ENCODE measurements at places on chromosomes 3 and 15.

DNA sequence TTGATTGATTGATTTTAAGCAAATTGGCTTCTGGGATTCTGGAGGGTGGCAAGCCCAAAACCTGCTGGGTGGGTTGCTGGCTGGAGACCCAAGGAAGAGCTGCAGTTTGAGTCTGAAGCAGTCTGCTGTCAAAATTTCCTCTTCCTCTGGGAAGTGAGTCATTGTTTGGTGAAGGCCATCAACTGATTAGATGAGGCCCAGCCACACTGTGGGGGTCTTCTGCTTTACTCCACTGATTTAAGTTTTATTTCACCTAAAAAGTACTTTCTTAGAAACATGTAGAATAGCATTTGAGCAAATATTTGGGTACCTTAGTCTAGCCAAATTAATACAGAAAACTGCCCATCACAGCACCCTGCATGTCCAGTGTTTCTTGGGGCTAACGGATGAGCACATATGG is 33.8 kb downstream of the FAH start:
- DNase-seq: no peak

DNA sequence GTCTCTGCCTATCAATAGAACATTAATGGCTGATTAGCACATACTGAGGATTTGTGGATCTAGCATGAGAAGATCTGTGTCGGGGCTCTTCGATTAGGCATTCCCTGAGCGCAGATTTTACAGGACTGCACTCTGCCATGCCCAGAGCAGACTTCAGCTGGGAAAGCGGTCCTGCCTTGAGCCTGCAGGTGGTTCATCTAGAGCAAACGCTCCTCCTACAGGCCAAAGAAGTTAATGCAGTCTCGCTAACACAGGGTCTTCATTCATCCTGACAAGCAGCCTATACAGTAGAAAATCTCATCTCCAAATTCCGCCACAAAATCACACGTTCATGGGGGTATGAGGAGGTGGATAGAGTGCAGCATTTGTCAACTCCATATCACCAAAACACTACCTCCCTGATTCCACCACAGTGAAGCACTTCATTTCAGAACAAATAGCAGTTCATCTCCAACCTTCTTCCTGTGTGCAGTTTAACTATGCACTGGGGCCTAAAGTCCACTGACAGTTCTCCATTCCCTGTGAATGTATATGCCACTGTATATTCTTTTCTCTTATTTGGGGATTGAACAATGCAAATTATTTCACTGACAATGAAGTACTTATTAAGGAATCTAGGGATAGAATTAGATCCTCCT is 405.8 kb downstream of the IGSF11 start:
- DNase-seq: peak; percentile 86

GRCh38 chr3:108088697-108089096 is 2.1 kb downstream of the CD47 start:
- no peak for DNase-seq

DNA sequence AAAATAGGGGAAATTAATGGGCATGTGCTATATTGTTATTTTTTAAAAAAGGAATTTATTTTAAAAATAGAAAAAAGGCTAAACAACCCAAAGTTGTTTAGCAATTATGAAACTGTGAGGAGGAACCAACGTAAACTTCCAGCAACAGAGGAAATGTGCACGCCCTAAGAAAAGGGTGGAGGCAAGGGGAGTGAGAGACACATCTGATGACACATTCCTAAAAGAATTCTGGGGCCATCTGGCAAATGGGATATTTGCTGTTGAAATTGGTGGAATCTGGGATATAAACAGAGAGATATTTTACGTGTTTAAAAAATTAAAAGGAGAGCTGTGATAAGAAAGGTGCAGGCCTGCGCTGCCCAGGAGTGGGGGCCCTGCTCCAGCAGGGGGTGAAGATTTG is 50.8 kb upstream of the MUC13 start:
- peak; percentile 44 for DNase-seq

- DNase-seq: no peak
These were observed 137.3 kb downstream of the WNT5A start for GRCh38 chr3:55349851-55350250.

DNA sequence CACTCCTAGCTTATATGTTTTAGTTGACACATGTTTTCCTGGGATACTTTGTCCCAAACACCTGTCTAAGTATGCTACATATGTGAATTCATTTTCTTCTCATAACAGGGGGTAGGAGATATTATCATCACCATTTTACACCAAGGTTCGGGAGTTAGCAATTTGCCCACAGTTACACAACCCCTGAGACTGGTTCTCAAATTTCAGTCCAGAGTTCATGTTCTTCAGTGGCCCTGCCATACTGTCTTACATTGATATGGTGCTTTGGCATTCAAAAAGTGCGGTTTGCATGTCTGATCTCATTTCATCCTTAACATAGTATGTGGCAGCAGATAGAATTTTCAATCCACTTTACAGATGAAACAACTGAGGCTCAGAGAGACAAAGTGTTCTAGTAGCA is 38.4 kb downstream of the ROBO2 start:
- no peak for DNase-seq

- peak; percentile 40 for DNase-seq
These were observed 353.3 kb downstream of the LPP start for GRCh38 chr3:188507244-188507720.

GRCh38 chr3:28124882-28125281 is 116.5 kb upstream of the CMC1 start:
- DNase-seq: no peak

- no peak for DNase-seq
These were observed 21.0 kb downstream of the TKT start for GRCh38 chr3:53234841-53235232.

- DNase-seq: no peak
These were observed 483.1 kb downstream of the NAALADL2 start for GRCh38 chr3:175342196-175342595.

- no peak for DNase-seq
These were observed 13.5 kb downstream of the PAK2 start for GRCh38 chr3:196753201-196753600.

- DNase-seq: no peak
These were observed 64.8 kb upstream of the CSTA start for GRCh38 chr3:122260206-122260605.

DNA sequence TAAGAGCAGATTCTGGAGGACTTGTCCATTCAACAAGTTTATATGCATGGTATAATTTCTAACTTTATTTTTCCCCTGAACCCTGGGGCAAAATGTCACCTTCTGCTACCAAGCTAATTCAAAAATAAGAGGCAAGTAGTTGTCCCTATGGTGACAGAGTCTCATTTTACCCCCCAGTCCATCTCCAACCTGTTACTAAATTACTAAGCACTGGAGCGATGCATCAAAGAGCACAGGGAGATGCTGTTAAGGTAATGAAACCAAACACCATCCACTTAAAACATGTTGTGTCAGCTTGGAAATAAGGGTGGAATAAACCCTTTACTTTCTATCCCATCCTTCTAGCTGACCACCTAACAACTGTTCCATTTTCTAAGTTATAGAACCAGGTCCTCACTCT is 417.4 kb upstream of the ATP11B start:
- no peak for DNase-seq

DNA sequence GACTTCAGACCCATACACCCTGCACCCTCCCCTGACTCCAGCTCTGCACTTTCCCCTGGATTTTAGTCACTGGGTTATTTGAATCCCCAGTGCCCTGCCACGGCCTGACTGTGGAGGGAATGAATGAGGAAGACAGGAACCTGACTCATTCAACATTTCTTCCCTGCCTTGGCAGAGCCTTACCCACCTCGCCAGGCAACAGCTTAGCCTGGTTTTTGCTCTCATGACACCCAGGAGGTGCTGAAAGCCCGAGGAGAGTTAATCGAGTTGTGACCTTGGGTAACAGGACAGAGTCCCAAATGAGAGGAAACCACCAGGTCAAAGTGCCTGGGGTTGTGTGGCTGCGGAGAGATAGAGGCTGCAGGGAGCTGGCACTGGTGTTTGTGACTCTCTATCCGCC is 128.3 kb downstream of the SMAD6 start:
- no peak for DNase-seq

DNA sequence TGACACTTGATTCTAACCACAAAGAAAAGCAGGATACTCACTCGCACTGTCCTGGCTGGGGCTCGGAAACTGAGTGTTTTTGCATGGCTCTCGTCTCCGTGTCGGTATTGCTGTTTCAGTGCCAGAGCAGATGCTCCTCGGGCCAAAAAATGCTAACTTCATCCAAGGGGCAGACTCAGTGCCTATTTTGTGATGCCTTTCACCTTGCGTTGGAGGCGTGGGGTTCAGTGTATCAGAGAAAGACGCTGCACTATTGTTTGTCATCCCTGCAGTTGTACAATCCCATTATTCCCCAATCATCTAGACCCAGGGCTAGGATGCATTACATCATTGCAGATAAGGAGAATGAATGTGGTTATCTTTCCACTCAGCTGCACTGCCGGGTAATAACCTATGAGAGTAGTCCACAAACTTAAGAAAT is 1.4 kb downstream of the CACNA2D3 start:
- DNase-seq: no peak

DNA sequence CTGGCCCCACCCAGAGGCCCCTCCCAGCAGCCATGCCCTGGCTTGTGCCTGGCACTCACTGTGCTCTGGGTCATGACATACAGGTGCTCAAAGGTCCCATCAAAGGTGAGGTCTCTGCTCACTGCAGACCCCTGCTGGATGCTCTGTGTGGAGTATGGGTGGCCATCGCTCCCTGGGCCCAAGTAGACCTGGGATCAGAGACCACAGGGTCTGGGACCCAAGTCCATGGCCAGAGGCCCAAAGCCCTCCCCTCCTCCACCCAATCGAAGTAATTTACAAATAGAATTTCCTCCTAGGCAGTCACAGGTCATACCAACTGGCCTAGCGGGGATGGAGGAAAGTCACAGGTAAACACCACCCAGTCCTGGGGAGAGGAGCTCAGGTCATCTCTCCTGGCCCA is 7.6 kb downstream of the PLXNB1 start:
- DNase-seq: no peak

- peak; percentile 61 for DNase-seq
These were observed 457.5 kb upstream of the ALCAM start for GRCh38 chr3:104909198-104909597.

- peak; percentile 80 for DNase-seq
These were observed 110.7 kb upstream of the CDIN1 start for GRCh38 chr15:36468746-36469145.

DNA sequence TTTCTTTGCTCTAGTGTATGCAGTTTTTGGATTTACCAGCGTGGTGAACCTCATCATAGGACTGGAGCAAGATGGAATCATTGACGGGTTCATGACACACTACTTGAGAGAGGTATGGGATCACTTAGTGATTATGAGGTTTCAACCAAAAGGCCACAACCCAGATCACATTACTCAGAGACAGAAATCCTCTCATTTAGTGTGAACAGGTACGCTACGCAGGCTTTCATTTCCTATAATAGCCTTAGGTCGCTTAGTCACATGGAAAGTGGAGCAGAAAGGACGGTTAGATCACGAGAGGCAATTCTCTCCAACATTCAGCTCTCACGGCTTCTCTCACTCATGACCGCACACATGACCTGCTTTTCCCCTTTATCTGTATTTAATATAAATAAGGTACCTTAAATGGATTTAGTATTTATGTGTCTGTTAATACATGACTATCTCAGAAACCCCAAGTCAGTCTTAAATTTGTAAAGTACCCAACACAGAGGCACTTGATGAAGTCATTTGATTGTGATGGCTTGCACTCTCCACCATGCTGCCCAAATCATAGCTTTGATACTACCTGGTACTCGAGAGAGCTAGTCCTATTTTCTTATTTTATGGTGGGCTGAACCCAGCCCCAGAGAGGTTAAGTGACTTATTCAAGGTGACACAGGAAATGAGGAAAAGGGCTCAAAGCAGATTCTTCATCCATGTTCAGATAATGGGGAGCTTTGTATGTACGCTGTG is 8.6 kb downstream of the TM6SF1 start:
- no peak for DNase-seq

GRCh38 chr3:110731148-110731547 is 340.5 kb upstream of the NECTIN3 start:
- no peak for DNase-seq

DNA sequence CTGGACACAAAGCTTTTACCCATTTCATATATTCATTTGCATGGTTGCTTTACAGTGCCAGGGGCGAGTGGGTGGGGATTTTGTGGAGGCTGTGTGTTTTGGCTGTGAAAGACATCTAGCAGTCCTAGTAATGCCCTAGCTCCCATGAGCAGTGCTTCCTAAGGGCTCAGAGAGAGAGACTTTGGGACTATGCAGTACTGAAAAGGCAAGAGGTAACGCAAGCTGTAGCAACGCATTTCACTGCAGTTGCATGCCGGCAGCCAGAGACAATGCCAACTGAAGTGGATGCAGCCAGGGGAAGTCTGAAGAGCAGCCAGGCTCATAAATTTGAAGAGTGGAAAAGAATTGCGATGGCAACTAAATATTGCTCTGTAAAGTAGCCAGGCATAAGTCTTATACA is 27.4 kb upstream of the ATP10A start:
- no peak for DNase-seq

- DNase-seq: peak; percentile 62
These were observed 306.5 kb downstream of the IL20RB start for GRCh38 chr3:137264071-137264820.

GRCh38 chr3:133276594-133276993 is 123.3 kb upstream of the BFSP2 start:
- DNase-seq: no peak
